Left cardiac atrium (tissue), 4 donors: ENCODE measurements at places on chromosomes 1 and 21.

DNA sequence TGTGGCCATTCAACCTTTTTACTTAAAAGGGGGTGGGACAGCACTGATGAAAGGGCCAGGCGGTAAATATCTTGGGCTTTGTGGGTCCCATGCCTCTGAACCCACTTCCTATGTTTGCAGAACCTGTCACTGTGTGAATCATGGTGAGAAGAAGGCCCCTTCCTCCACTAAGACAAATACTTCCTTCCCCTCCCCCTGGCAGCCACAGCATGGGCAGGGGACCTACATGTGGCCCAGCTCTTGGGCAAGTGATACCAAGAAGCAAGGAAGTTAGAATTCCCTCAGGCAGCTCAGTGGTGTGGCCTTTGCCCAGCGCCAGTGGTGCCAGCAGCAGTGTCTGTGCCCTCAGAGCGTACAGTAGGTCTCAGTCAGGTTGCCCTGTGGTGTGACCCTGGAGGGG lies 168.6 kb downstream of the TRIM33 start:
- DNase-seq: no peak

DNA sequence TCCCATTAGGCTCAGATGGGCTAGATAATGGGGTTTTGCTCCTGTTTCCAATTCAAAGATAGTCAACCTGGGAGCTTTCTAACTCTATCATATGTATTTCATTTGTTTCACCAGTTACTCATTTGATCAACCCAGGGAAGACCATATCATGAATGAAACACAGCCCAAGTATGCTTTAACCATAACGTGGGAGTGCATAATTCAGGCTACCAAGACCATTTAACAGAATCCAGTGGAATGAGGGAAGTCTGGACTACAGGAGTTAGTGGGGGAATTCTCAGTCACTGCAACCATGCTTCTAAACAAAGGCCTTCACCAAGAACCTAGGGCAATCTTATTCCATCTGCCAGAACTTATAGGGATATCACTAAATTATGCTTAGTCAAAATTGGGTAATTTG lies 15.0 kb upstream of the SLC16A1 start:
- no peak for DNase-seq

- DNase-seq: no peak
Observed at GRCh38 chr1:101408212-101409042, 171.6 kb downstream of the S1PR1 start.

DNA sequence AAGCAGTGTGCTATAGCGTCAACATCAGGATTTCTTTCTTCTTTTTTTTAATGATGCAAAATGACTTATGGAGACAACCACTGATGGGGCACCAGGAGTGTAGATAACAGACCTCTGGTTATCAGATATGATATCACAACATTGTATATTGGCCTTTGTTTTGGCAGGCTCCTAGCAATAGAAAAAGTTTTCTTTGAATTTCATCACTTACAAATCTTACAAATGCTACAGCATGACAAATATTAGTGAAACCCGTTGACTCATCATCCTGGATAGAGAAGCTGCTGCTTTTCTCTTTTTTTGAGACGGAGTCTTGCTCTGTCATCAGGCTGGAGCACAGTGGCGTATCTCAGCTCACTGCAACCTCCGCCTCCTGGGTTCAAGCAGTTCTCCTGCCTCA lies 92.9 kb downstream of the LTN1 start:
- no peak for DNase-seq

- DNase-seq: peak; percentile 62
Observed at GRCh38 chr1:206472454-206472853, 2.2 kb downstream of the IKBKE start.

DNA sequence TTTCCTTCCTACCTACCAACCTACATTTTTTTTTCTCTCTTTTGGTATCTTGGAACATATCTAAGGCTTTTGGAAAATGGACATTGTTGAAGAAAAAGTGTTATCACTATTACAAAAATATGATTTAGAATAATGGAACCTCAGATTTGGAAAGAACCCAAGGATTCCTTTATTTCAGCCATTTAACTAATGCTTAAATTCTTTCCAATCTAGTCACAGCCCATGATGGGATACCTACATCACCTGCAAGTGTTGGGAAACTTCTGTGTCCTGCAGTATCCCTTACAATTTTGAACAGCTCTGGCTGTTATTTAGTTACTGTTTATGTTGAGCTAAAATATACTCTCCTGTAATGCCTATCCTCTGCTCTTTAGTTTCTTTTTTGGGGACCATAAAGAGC lies 22.3 kb upstream of the APOBEC4 start:
- no peak for DNase-seq

- DNase-seq: peak; percentile 11
Observed at GRCh38 chr1:7555391-7556185, 215.5 kb upstream of the VAMP3 start.

DNA sequence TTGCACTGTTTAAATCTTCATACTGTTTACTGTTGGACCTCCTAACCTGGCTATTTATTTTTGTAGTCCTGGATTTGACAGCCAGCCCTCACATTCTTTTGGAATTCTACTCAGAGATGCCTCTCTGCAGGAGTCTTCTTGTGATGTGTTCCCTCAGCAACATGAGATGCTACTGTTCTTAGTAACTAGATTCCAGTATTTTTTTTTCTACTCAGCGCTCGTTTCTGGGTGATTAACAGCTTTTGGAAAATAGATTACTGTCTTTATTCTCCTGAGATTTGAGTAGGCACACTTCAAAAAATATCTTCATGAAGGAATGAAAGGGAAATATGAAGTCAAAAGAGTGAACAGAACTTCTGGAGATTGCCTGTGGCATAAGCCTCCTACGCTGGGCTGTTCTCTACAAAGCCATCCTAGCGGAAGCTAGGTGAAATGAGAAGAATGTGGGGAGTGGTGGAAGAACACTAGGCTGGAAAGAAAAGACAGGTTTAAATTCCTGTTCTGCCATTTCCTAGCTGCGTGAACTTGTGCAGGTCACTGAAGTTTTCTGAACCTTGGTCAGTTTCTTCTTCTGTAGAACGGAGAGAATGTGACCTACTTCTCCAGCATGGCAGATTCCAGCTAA lies 75.9 kb downstream of the LRRC8C start:
- no peak for DNase-seq

GRCh38 chr1:210438928-210439841 lies 110.5 kb downstream of the HHAT start:
- no peak for DNase-seq

- DNase-seq: no peak
Observed at GRCh38 chr1:221397606-221398005, 344.3 kb downstream of the DUSP10 start.

DNA sequence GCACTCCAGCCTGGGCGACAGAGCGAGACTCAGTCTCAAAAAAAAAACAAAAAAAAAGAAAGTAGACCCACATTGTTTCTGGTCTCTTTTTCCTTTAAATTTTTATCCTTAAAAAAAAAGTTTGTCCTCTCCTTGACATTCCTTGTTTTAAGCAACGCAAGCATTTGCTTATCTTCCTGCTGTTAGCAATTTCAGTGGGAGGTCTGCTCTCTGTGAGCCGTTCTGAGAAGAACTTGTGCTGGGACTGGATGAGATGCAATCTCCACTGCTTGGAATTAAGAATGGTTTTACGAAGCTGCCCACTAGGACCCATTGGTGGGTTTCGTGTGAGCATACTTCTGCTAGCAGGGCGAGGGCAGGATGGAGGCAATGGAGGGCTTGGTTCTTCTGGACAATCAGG lies 225.1 kb upstream of the TMEM51 start:
- no peak for DNase-seq

DNA sequence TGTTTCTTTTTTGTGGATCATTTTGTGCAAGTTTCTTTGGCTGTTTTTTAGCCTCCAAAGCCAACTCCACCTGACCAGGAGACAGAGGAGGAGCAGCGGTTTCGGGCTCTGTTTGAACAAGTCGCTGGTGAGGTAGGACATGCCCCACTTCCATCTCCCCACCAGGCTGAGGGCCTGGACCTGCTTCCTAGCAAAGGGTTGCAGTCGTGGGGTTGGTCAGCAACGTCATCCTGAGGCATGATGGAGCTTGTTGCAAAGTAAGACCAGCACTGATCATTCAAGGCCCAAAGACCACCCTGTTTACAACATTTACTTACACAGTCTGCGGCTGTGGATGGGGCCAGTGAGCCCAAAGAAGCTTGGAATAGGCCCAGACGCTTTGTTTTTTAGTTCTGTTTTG lies 40.3 kb downstream of the CAPN9 start:
- DNase-seq: no peak

GRCh38 chr1:110200666-110201065 lies 9.4 kb upstream of the KCNC4 start:
- no peak for DNase-seq

DNA sequence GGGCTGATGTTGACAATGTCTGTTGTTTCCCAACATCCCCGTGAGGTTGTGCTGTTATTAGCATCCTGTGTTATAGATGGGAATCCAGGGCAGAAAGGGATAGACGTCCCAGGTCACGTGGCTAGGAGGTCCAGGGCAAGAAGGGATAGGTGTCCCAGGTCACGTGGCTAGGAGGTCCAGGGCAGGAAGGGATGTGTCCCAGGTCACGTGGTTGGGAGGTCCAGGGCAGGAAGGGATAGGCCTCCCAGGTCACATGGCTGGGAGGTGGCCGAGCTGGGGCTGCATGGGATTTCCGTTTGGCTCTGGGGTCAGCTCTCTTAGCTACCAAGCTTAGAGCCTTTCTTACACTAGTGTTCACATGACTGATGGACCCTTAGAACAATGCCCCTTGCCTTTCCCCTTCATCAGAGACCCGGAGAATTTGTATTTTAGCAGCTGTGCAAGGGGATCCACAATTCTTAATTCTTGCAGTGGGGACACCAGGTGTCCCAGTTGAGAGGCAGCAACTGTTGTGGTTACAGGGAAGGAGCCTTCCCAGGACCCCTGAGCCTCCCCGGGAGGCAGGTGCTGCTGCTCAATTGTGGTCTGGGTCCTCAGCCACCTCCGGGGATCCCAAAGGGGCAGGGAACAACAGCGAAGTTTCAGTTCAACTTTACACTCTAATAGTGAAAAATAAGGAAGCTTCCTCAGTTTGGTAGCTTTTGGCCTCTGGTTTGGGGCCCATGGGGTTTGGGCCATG lies 69.2 kb downstream of the UMODL1 start:
- no peak for DNase-seq

DNA sequence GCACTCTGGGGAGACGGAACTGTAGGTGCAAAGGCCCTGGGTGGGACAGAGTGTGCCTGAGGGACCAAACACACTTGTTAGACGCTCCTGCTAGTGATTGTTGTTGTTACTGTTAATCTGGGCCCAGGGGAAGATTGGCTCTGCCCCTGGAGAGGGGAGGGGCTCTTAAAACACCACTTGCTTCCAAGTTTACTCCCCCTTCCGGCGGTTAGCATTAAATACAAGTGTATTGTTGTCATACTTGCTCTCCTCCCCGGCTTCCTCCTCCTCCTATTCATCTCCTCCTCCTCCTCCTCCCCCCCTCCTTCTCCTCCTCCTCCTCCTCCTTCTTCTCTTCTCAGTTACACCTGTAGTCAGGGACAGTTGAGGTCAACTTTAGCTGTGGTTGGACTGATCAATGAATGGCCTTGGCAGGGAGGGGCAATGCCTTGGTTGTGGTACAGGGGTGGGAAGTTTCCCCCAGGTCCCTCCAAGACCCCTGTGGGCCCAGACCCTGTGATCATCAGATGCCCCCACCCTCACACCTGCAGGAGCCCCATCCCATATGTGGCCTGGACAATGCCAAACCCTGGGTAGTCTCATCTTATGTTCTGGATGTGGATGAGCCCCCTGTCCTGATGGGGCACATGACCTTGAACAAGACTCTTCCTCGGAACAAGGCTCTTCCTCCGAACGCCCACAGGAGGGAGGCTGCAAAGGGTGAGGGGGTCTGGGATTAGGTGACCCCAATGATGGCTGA lies 217.3 kb downstream of the PTPRU start:
- DNase-seq: no peak

DNA sequence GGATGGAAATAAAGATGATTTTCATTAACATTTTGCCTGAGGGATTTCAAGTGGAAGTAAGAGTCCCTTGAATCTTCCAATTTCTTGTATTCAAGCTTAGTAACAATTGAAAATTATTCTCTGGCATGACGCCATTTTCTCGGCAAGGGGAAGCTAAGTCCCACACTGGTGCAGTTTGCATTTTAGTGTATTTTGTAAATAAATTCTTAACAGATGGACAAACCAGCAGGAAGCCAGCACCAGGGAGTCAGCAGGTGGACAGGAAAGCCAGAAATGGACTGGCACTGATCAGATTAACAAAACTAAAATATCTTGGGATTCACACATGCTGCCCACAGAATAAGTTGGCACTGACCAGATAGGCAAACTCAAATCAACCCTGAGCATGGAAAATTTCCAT lies 311.3 kb downstream of the LRRIQ3 start:
- no peak for DNase-seq

DNA sequence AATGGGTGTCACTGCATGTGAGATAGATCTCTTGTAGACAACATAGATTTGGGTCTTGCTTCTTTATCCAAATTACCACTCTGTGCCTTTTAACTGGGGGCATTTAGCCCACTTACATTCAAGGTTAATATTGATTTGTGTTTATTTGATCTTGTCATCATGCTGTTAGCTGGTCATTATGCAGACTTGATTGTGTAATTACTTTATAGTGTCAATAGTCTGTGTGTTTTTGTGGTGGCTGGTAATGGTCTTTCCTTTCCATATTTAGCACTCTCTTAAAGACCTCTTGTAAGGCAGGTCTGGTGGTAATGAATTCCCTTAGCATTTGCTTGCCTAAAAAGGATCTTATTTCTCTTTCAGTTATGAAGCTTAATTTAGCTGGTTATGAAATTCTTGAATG lies 29.6 kb downstream of the ZNF691 start:
- DNase-seq: no peak

- no peak for DNase-seq
Observed at GRCh38 chr1:205492201-205492667, 12.2 kb upstream of the CDK18 start.

DNA sequence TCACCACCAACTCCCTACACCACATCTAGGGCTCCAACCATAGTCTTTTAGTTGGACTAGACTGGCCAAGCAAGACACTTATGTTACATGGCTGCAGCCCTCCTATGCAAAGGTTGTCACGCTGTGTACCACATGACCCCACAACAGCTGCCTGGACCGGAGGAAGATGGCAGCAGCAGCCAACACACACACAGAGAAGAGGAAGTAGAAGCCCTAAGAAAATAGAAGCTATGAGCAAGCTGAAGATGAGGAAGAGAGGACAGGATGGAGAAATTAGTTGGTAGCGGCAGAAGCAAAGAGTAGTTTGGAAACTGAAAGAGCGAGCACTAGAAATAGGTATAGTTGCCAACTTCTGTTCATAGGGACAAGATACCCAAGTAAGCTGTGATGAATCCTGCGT lies 60.8 kb upstream of the RALGPS2 start:
- DNase-seq: no peak

GRCh38 chr1:90358448-90358847 lies 358.7 kb downstream of the BARHL2 start:
- no peak for DNase-seq

DNA sequence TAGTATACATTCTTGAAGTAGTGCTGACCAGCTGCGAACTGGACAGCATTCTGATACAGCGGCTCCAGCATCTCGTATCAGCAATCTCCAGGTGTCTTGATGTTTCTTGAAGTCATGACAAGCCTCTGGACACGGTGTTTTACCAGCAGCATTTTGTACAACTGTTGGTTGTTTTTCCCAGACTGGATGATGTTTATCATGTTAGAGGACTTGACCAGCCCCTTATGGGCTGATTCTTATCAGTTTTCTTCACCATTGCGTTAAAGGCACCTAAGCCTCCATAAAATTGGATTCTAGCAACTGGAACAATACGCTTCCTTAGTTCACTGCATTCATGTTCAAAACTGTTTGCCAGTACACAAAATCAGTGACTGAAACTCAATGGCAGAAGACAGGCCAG lies 29.1 kb downstream of the CACHD1 start:
- no peak for DNase-seq
